ENCODE measurements at places on chromosomes 1 and 21.

DNA sequence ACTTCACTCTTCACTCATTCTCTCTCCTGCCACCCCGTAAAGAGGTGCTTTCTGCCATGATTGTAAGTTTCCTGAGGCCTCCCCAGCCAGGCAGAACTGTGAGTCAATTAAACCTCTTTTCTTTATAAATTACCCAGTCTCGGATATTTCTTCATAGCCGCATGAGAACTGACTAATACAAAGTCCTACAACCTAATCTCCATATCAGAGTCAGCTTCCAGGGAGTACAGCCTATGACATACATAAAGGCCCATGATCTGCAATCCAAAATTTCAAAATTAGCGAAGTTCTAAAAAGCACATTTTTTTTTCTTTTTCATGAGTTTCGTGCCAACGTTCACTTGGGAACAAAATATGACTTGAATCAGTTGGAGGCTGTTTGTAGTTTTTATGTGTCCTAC, 256.9 kb upstream of the DUSP10 start:
- DNase-seq: no peak

DNA sequence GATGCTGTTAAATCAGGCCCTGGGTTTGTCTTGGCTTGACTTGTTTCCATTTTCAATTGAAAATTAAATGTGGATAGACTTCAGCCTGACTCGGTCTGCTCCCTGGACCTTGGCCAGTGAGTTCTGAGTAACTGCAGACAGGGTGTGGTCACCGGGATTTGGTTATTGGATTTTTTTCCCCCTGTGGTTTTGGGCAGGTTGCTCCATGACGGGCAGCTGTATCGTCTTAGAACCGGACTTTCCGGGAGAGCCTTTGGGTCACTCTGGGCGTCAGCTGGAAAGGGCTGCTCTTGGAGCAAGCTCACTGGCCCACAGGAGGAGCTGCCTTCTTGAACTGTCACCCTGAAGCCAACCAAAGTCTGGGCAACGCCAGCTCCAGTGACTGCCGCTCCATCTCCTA, 75.0 kb downstream of the CLIC6 start:
- DNase-seq: no peak

- DNase-seq: no peak
Observed at GRCh38 chr1:221718381-221719277, 23.3 kb downstream of the DUSP10 start.

- DNase-seq: no peak
Observed at GRCh38 chr1:15351310-15351709, 58.4 kb upstream of the EFHD2 start.

DNA sequence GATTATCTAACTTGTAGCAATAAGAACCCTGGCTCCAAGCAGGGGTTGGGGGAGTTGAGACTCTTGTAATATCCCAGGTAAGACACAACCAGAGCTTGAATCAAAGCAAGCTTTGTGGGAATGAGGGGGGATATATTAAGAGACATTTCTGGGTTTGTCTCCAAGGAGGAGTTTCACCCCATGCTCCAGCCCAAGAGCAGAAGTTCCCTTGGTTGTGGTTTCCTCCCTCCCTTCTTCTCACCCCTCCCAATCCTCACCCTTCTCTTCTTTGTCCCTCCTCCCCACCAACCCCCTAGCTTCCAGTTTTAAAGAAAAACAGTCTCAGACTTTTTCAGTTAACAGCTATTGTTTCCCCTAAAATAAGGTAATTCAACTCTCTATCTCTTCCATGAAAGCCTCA, 11.9 kb downstream of the TRAF3IP3 start:
- no peak for DNase-seq

DNA sequence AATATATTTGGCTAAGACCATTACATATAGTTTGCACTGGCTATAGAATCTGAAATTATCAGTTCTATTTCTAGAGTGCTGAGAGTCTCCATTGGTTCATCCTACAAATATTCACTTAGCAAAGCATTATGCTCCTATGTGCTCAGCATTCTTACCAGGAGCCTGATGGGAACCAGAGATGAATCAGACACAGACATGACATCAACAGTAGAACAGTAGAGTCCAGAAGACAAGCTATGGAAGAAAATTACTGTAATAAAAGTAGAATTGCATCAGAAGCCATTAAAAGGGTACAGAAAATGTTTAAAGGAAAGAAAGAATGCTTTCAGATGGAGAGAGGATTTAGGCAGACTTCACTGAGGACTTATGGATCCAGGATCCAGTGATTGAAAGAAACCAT, 271.7 kb upstream of the SNX7 start:
- no peak for DNase-seq

GRCh38 chr1:206979379-206980043, 9.3 kb upstream of the FCAMR start:
- no peak for DNase-seq

- no peak for DNase-seq
Observed at GRCh38 chr1:2151252-2151651, 43.3 kb downstream of the FAAP20 start.

GRCh38 chr1:6909857-6910256, 124.6 kb downstream of the CAMTA1 start:
- no peak for DNase-seq

DNA sequence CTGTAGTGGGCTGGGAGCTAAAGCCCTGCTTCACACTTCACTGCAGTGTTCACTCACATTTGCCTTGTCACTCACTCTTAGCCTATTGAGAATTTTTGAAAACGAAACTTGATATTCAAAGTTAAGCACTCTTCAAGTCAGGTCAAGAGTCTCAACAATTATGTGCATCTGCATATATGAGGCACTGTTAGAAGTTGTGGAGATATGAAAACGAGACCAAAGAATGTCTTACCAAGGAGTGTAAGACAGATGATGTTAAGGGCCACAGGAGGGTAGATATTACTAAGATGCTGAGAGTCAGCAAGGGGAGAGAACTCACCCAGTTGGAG, 64.7 kb upstream of the GJA8 start:
- no peak for DNase-seq

GRCh38 chr1:60541831-60542532, 468.4 kb upstream of the C1orf87 start:
- DNase-seq: no peak

DNA sequence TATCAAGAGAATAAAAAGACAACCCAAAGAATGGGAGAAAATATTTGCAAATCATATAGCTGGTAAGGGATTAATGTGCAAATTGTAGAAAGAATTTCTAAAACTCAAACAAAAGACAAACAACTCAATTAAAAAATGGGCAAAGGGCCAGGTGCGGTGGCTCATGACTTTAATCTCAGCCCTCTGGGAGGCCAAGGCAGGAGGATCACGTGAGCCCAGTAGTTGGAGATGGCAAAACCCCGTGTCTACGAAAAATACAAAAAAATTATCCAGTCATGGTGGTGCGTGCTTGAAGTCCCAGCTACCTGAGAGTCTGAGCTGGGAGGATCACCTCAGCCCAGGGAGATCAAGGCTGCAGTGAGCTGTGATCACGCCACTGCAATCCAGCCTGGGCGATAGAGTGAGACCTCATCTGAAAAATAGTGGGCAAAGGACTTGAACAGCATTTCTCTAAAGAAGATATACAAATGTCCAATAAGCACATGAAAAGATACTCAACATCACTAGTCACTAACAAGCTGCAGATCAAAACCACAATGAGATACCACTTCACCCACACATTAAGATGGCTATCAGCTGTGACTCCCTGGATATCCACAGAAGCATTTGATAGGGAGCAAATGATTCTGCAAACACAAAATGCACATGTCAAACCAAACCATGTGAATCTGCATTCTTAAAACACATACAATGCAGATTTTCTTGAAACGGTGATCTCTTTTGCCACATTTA, 20.9 kb downstream of the SLC30A1 start:
- DNase-seq: no peak

DNA sequence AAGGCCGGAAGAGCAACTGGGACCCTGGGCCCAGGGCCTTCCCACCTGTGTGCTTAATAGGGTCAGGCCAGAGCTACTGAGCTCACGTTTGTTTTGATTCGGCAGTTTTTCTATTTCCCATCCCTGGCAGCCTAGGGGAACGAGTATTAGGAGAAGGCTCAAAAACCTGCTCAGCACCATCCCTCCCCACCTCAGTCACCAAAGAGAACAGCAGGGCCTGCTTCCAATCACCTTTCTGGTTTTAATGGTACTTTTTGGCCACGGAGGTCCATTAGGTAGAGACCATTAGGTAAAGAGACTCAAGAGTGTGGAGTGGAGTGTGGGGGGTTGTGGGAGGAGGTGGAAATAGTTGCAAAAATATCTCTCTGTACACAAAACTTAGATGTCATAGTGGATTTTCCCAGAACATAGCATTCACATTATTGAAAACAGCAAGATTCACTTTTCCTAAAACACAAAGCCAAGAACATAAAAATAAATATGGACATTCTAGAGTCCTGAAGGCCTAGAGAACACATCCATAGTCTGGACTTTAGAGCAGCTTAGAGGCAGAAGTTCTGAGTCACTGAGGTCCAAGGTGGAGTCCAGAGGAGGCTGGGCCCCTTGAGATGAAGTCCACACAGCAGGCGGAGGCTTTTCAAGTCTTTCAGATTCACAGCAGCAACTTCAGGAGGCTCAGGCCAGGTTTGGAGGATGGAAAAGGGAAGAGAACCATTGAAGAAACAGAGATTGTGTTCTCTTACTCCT, 19.5 kb downstream of the NUAK2 start:
- DNase-seq: no peak

GRCh38 chr1:29211086-29212030, 19.4 kb downstream of the MECR start:
- DNase-seq: no peak

- DNase-seq: no peak
Observed at GRCh38 chr1:89261926-89262515, 10.6 kb downstream of the GBP5 start.

- DNase-seq: peak; percentile 80
Observed at GRCh38 chr1:181033799-181034451, at the start of gene MR1. TSS of gene MR1 (plus strand) at chr1:181033983. CDS start at chr1:181034008, 25 bp downstream.

GRCh38 chr1:235784950-235785349, 81.8 kb downstream of the LYST start:
- no peak for DNase-seq

- no peak for DNase-seq
Observed at GRCh38 chr1:6547301-6547700, 7.0 kb downstream of the NOL9 start.

DNA sequence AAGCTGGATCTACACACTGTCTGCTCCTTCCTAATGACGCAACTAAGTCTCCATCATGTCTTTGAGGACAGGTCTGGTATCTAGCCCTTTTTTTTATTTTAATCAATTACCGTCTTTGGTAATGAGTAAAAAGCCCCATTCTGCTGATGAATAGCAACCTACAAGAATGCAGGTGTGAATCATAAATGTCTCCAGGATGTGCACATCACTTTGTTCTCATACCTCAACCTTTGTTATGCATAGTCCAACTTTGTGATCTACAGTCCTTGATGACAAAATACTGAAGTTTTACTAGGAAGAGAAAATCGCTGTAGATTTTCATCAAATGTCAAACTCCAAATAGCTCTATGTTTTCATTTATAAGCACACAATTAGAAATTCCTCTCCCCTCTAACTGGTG, 39.3 kb downstream of the PLPPR5 start:
- no peak for DNase-seq

DNA sequence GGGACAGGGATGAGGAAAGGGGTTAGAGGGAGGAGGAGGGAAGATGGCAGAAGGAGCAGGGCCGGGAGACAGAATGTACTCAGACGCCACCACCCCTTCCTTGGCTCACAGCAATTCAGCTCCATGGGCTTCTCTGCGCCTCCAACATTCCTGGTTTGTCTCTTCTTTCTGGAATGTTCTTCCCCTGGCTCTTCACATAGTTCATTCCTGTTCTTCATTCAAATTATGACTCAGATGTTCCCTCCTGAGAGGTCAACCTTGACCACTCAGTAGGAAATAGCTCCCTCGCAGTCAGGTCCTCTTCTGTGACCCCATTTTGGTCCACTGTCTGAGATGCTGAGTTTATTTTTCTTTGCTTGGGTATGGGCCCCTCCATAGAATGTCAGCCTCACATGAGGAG, 203.2 kb downstream of the C1orf94 start:
- no peak for DNase-seq

DNA sequence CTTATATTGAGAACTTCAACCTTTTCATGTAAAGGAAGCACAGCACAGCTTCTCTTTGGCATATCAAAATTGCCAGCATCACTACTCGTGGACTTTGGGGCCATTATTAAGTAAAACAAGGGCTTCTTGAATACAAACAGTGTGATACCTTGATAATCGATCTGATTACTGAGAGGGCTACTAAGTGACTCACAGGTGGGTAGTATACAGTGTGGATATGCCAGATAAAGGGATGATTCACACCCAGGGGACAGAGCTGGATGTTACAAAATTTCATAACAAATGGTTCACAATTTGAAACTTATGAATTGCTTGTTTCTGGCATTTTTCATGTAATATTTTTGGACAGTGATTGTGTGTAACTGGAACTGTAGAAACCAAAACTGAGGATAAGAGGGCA, 15.4 kb downstream of the HDAC1 start:
- DNase-seq: no peak

DNA sequence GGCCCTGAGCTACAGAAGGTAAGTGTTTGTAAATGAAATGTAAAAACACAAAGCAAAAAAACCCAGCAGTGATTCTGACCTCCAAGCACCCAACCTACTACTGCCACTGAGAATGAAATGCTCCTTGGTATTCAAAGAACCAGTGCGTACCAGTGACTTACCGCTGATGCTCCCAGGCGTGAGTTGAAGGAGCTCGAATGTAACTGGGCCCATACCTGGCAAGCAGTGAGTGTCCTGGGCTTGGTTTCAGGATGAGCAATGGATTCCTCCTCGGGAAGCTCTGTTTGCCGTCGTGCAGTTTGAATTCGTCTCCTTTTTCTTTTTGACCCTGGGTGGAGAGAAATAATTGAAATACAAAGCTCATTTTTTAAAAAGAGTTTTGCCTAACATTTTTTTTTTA, 121.9 kb downstream of the ATG4C start:
- DNase-seq: no peak

DNA sequence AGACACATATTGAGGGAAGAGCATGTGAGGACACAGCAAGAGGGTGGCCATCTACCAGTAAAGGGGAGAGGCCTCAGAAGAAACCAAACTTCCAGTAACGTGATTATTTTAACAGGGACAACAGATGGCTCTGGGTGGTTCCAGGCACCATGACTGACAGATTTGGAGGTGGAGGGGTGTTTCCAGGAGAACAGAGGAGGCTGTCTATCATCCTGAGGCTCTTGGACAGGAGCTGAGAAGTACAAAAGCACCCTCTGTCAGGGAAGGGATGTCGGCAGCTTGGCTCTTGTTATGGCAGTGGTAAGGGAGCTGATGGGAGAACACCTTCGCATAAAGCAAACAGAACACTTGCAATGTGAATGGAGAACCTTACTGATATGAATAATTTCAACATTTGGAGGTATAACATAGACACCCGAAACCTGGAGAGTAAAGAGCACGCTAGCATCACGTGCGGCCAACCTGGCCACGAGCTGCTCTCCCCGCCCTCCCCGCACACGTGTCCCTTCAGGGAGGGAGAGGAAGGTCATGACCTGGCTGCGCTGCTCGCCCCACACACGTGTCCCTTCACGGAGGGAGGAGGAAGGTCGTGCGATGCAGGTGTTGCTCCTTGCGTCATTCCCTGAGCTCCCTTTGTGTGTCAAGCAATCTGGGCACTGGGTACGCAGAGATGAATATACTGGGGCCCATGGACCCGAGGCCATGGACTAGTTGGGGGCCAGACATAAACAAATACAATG, 37.5 kb upstream of the NLRP3 start:
- no peak for DNase-seq

- DNase-seq: no peak
Observed at GRCh38 chr1:66705110-66705509, 47.1 kb upstream of the DYNLT5 start.

- no peak for DNase-seq
Observed at GRCh38 chr1:97281962-97282361, 560.4 kb downstream of the PTBP2 start.

GRCh38 chr1:94674876-94675275, 133.3 kb upstream of the F3 start:
- no peak for DNase-seq

All from GM13976 (cell line).